ENCODE measurements at places on chromosomes 13 and 19.

DNA sequence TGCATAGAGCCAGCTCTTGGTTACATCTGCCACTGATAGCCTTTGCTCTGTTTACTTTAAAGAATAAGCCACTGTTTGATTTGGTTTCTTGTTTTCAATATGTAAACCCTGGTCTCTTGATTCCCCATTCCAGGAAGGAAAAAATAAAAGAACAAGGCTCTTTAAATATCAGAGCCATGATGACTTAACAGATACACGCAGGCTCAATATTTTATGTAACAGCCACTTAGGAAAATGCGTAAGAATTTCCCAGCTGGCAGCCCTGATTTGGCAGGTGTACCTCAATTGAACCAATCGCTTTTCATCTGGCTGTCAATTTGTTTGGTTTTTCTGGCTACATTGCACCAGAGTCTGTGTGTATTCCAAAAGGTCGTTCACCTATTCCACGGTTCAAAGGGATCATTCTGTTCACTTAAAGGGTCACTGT is 65.6 kb downstream of the IRS2 start:
- DNase-seq = no peak

- peak; percentile 44 for DNase-seq
These were observed 726 bp upstream of the UFM1 start for GRCh38 chr13:38348861-38349389.

DNA sequence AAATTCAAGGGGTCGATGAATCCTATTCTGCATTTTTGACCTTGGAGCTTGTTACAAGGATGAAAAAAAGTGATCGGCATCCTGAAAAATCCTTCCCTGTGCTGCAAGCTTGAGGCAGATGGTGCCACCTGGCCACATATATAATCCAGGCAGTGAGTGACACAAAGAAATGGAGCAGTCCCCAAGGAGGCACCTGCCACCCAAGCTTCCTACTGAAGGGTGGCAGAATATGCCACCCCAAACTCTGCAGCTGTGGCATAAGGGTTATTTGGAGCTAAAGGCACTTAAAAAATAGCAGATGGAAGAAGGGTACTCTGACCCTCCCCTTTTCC is 15.4 kb downstream of the TMEM272 start:
- DNase-seq = no peak

DNA sequence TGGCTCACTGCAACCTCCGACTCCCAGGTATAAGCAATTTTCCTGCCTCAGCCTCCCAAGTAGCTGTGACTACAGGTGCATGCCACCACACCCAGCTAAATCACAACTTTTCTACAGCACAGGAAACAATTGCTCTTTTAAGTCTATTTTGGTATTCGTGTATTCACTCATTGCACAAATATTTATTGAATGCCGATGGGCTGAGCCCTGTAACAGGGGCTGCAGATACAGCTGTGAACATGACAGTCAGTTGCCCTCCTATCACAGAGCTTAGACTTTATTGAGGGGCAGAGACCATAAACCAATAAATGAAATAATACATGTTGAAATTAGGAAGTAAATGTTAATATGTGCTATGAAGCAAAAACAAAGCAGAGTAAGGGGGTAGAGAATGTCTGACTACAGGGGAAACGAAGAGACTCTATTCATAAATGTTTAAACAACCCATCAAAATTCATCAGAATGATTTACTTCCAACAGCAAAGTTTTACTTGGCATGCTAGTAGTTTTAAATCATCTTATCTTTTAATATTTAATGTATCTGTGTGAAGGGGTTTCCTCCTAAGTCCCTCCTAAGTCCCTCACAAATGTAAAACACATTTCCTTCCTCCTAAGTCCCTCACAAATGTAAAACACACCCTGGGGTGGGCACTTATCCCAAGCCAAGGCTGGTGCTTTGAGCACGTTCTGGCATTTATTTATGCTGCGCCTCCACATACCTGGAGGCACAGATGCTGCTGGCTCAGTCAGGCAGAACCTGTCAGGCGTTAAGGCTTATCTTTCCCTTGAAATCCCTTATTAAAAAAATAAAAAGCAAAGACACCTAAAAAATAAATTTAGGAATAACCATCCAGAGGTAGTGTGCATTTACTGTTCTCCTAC is 140.8 kb downstream of the MIPEP start:
- DNase-seq = no peak

GRCh38 chr13:110065780-110066179 is 241.2 kb downstream of the COL4A1 start:
- DNase-seq = no peak
